ENCODE measurements at places on chromosomes 5 and 9.

DNA sequence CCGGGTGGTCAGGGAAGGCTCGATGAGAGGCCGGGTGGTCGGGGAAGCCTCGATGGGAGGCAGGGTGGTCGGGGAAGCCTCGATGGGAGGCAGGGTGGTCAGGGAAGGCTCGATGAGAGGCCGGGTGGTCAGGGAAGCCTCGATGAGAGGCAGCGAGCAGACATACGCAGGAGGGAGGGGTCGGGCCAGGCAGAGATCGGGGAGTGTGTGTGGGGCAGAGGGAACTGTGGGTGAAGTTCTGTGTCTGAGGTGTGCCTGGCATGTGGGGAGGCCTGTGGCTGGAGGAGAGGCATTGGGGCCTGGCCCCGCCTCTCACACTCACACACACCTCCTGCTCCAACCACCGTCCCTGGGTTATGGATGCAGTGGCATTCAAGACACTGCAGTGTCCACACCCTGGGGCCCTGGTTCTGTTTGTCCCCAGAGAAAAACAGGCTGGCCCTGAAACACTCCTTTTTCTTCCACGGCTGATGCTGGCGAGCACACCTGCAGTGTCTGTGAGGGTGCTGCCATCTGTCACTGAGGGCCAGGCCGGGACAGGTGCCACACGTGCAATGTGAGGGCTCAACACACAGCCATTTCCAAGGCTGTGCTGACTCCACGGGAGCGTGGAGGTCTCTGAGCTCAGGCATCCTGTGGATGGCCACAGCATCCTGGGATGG is 6.5 kb upstream of the PLEKHG4B start:
- no peak for DNase-seq

DNA sequence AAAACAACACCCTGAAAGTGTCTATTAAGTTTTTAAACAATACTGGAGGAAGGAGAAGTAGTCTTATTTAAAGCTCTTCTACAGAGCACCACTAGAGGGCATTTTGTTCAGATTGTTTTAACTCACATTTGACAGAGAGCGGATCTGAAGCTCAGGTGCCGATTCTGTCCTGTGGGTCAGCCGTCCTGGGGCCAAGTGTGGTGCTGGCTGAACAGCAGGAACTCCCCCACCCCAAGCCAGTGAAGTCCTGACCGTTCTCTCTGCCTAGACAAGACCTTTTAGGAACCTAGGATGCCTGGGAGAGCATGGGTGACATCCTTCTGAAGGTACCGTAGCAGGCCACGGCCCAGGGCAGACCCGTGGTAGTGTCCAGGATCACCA is 3.9 kb downstream of the EXOC3 start:
- DNase-seq: peak; percentile 74

DNA sequence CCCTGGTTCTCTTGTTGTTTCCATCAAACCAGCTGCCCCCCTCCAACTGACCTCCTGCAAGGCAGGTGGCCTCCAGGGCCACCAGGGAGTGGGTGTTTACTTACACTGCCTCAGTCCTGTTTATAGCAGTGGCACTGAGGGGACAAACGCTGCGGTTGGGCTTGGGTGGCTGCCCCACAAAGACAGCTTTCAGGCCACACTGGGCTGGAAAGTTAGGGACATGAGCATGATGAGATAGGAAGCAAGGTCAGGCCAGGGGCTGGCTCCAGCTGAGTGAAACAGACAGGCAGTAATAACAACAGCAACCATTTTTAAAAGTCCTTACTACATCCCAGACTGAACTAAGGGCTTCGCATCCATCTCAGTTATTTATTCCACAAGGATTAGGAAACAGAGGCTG is 20.6 kb downstream of the BOD1 start:
- DNase-seq: no peak

GRCh38 chr5:142078221-142078620 is 30.4 kb upstream of the NDFIP1 start:
- DNase-seq: no peak

- no peak for DNase-seq
Measured at GRCh38 chr9:37217161-37217560, 96.8 kb downstream of the ZCCHC7 start.

DNA sequence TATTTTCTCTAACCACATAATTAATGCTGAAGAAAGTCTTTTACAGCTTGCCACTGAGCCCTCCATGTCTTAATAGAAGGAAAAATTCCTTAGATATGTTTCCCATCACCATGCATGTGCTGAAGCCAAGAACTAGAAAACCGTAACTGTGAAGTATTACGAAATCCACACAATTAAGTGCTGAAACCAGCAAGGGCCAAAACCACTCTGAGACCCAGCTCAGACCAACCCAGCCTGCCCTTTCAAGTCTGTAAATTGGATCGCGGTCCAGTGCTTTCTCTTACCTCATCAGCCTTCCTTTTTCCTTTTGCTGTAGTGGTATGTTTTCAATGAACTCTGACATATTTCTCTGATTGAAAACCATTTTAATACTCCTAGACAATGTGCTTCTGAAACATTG is 26.3 kb downstream of the SEMA5A start:
- DNase-seq: no peak

- DNase-seq: no peak
Measured at GRCh38 chr5:62093411-62093810, 212.6 kb upstream of the KIF2A start.

GRCh38 chr5:123112196-123112595 is 23.2 kb downstream of the PRDM6 start:
- no peak for DNase-seq

- DNase-seq: no peak
Measured at GRCh38 chr5:116766470-116766947, 191.9 kb upstream of the SEMA6A start.

DNA sequence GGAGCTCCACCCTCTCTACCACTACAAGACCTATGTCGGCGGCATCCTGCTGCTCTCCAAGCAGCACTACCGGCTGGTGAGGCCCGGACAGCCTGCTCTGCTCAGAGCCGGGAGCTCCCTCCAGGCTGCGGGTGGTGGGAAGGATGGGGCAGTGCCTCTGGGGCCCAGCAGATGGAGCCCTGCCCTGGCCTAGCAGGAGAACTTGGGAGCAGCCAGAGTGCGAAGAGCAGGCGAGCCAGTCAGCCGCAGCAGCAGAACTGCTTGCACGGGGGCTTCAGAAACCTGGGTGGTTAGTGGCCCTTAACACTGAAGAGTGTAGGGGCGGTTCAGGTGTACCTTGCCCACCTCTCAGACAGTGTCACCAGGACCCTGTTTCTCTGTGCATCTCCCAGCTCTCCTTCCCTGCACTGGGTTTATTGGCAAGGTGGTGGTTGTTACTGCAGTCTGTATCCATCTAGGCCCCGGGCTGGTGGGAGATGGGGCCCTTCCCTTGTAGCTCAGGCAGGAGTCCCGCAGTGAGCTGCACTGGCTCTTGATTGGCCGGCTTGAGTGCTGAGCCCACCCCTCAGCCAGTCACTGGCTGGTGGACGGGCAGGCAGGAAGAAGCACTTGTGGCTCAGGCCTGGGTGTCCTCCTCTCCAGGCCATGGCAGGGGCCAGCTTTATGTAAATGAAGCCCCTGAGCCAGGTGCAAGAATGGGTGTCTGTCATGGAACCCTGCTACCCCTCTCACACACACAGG is 7.7 kb downstream of the B4GALT7 start:
- DNase-seq: peak; percentile 89

GRCh38 chr5:151663617-151664293 is 23.0 kb downstream of the SPARC start:
- DNase-seq: no peak

- no peak for DNase-seq
Measured at GRCh38 chr5:65100911-65101631, 332.3 kb downstream of the CWC27 start.

GRCh38 chr5:65817931-65818330 is 95.9 kb downstream of the NLN start:
- DNase-seq: no peak

All from spleen (tissue), 13 donors.